ENCODE measurements at places on chromosomes 4 and X.

DNA sequence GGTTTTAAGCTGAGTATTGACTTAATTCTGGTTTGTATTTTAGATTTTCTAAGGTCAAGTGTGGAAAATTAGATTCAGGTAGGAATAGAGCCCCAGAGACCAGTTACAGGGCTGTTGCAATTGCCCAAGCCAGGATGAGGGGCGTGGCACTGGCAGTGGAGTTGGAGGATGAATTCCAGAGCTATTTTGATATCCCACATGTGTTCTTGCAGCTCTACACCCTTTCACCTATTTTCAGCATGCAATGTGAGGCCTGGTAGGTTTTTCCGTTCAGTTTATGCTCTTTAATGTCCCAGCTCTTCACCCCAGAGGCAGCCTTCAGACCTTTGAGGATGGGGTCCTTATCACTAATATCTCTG, 17.9 kb upstream of the OGT start:
- DNase-seq, result peak; percentile 46

DNA sequence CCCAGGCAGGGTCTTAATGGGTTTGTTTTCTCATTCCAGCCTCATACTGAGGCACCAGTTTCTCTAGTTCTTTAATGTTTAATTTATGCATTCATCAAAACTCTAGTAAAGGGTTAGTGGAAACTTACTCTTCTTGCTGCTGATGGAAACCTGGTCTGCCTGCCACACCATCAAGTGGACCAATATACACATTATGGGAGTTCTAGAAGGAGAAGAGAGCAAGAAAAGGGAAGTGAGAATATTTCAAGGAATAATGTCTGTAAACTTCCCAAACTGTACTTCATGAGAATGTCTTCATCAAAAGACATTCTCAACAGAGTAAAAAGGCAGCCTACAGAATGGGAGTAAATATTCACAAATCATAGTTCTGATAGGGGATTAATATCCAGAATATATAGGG, 20.9 kb upstream of the DHX15 start:
- no peak for DNase-seq

GRCh38 chrX:115679460-115679859, 118.5 kb downstream of the PLS3 start:
- DNase-seq, result peak; percentile 56

GRCh38 chr4:147198411-147199051, 252.9 kb upstream of the TTC29 start:
- DNase-seq, result peak; percentile 25

GRCh38 chr4:79574741-79575451, 166.9 kb upstream of the GK2 start:
- DNase-seq, result no peak

DNA sequence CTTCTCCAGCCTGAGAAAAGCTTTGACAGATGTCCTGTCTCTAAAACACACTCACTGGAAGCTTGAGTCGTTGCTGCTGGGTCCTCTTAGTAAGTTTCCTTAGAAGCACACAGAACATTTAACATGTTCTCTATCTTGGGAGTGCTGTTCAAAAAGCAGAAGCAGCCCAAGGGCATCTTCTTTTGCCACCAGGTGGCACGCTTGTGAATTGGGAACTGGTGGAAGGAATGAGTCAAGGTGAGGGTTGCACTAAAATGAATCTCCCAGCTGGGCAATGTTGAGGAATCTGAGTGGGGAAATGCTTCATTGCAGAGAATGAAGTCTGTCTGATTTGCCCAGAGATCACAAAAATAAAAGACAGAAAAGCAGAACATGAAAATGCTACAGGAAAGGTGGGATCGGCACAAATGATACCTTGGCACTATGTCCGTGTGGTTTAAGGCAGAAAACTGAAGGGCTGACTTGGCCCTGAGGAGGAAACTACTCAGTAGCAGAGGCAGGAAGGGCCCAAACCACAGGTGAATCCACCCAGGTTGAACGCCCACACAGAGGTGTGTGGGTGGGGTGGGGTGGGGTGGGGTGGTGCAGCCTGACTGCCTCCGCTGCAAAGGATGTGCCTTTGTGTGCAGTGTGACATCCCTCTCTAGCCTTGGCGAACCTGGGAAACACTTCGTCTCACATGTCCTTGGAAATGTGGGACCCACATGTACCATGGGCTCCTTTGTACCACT, 26.0 kb downstream of the KIT start:
- peak; percentile 57 for DNase-seq

- no peak for DNase-seq
These were observed 225.1 kb downstream of the IDS start for GRCh38 chrX:149280011-149280410.

DNA sequence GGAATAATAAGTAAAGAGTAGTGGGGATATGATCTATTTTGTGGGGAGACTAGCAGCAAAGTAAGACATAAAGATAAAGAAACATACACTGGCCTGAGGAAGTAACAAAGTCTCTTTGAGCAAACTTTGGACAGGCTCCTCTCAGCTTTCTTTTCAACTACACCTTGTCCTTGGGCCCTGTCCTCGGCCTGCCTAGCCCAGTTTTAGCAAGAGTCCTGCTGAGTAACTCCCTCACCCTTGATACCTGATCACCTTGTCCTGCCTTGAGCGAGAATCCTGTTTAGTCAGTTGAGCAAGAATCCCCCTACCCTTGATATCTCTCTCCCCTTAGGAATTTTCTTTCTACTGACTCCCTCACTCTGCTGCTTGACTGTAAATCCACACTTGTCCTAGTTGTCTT, 11.5 kb downstream of the HNRNPH2 start:
- no peak for DNase-seq

DNA sequence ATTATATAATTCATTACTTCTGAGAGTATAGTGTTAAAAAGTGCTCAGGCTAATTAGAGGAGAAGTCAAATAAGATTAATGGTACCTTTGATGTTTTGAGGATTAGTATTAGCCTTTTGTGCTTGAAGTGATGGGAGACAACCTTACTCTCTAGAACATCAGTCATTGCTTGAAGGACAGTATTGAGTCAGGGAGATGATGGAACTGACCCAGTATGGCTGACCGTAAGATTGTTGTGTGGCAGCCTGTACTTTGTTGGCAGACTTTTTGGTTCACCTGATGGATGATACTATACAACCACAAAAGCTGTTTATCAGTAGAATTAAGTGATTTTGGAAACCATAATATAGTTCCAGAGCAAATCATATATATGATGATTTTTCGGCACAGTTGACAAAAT, 9.9 kb downstream of the OGT start:
- peak; percentile 16 for DNase-seq

- peak; percentile 10 for DNase-seq
These were observed 40.6 kb upstream of the LSM6 start for GRCh38 chr4:146134761-146135445.

DNA sequence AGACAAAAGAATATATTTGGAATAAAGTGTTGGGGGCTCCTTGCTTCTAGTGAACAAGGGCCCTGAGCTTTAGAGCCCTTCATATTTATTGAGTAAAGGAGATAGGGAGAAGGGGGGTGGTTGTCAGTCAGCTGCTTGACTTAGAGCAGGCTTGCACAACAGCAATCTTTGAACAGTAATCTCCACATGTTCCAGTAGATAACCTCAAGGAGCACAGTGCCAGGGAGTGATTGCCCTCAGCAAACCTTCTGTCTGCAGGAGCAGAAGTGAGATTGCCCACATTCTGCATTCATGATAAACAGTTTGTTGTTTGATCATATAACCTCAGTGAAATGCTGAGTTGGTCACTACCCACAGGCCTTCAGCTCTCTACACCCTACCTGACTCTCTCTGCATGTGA, 205.8 kb upstream of the CXCL13 start:
- DNase-seq, result no peak

DNA sequence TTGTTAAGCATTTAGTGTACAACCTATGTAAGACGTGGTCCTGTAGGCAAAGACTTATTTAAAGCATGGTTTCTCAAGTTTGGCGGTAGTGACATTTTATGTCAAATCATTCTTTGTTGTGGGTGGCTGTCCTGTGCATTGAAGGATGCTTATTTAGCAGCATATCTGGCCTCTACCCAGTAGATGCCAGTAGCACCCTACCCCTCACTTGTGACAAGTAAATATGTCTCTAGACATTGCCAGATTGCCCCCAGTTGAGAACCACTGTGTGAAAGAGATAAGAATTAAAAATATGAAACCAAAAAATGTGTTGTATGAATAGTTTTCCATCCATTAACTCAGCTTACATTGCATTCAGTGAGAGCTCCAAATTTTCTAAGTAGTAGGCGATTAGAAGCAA, 25.5 kb downstream of the MMAA start:
- peak; percentile 4 for DNase-seq

GRCh38 chrX:150163221-150163930, 199.7 kb upstream of the MAMLD1 start:
- DNase-seq, result no peak

- peak; percentile 55 for DNase-seq
These were observed 132.7 kb upstream of the MAP3K15 start for GRCh38 chrX:19647731-19648588.

DNA sequence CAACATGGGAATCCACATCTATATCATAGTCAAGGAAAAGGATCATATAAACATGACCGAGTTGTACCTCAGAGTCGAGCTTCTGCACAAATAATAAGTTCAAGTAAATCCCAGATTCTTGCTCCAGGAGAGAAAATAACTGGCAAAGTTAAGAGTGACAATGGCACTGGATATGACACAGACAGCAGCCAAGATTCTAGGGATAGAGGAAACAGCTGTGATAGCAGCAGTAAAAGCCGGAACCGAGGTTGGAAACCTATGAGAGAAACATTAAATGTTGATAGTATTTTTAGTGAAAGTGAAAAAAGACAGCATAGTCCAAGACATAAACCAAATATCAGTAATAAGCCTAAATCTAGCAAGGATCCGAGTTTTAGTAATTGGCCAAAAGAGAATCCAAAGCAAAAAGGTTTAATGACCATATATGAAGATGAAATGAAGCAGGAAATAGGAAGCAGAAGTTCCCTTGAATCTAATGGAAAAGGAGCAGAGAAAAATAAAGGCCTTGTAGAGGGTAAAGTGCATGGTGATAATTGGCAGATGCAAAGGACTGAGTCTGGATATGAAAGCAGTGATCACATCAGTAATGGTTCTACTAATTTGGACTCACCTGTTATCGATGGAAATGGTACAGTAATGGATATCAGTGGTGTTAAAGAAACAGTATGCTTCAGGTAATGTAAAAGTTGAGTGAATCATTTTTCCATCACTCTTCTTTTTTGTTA, 50.4 kb downstream of the FABP2 start:
- DNase-seq, result no peak

- DNase-seq, result peak; percentile 3
These were observed 5.3 kb upstream of the OPHN1 start for GRCh38 chrX:68438575-68438974.

DNA sequence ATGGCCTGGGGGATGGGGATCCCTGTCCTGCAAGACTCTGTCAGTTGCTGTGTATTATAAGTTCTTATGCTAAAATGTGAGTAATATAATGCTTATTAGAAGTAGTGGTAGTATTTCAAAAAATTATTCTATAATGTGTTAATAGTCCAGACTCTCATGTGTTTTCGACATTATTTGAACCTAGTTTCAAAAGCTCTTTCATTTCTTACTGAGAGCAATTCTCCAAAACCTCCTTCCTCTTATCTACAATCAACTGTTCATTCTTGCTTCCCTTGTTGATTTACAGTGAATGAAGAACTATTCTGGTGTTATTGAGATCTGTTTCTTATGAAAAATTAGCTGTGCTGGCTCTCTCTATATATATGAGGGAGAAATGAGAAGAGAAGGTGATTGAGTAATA, 32.9 kb upstream of the PTPN13 start:
- no peak for DNase-seq

- DNase-seq, result no peak
These were observed 28.3 kb upstream of the WDR19 start for GRCh38 chr4:39154009-39154408.

DNA sequence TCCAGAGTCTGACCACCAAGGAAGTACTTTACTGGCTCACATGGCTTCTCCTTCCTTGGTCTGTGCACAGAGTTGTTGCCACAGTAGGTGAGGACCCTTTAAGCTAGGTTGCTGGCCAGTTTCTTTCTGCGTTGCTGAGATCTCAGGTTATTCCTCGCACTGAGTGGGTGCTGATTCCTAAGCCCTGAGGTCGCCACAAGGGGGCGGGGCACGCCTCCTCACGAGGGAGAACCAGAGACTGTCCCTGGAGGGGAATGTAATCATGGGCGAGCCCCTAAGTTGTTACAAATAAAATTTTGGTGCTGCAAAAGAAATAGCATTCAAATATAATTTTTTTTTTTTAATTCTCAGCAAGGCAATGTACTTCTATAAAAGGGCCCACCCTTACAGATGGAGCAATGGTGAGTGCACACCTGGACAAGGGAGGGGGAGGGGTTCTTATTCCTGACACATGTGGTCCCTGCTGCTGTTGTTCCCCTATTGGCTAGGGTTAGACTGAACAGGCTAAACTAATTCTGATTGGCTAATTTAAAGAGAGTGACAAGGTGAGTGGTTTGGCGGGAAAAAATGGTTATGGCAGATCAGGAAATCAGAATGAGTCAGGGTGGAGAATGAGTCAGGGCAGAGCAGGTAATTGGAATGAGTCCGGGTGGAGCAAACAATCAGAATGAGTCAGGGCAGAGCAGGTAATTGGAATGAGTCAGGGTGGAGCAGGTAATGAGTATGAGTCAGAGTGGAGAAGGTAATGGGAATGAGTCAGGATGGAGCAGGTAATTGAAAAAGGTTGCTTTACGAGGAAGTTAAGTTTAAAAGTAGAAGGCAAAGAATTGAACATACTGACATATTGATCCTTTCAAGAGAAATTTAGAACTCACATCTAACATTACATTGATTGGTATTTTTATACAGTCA, 107.5 kb downstream of the VSIG4 start:
- no peak for DNase-seq

- no peak for DNase-seq
These were observed 777.3 kb downstream of the PCDH18 start for GRCh38 chr4:136754810-136755530.

DNA sequence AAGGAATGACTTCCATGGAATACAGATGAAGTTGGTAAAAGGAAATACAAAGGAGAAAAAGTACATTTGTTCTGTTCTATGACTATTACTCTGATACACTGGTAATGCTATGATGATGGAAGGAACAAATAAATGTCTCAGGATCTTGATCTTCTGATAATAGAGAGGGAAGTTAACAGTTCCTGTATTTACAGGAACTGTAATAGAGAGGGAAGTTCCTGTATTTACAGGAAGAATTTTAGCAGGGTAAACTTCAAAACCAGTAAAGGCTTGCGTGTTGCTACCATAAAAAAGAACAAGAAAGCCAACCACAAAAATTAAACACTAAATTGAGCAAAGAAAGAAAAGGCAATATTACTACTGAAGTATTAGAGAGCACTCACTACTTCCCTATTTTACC, 91.7 kb upstream of the HPGD start:
- no peak for DNase-seq

DNA sequence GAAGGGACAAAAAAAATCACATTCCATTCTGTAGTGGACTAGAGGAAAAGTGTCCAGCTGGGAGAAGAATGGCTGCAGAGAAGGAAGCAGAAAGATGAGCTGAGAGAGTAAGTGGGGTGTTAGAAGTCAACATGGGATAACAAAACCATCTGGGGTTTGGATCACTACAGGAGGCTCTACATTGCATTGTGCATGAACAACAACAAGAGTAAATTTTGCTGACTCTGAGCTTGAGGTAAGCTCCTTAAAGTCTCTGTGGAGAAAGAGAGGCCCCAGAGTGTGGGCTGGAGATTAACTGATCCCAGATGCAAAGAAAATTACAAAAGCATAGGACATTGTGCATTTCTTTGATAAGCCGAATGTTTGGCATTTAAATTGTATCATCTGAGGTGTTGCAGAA, 128.9 kb downstream of the UGT8 start:
- no peak for DNase-seq

Measured in cardiac fibroblast (primary cell).